ENCODE measurements at places on chromosomes 2 and 18.

DNA sequence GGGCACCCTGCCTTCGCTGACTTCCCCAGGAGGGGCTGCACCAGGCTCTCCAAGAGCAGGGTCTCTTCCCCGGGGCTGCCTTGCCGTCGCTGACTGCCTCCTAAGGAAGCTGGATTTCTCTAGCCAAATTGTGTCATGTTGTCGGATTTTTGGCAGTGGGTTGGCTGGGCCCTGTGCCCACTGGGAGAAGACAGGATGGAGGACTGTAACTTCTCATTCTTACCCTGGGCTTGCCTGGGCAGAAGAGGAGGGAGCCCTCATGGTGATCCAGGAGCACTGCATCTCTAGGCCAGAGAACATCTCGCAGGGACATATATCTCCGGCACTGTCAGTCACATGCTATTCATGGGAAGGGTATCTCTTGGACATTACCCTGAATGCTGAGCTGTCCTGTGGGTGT, 6.3 kb downstream of the MYO7B start:
- DNase-seq = no peak

GRCh38 chr2:64203858-64204632, 59.8 kb upstream of the PELI1 start:
- no peak for DNase-seq

DNA sequence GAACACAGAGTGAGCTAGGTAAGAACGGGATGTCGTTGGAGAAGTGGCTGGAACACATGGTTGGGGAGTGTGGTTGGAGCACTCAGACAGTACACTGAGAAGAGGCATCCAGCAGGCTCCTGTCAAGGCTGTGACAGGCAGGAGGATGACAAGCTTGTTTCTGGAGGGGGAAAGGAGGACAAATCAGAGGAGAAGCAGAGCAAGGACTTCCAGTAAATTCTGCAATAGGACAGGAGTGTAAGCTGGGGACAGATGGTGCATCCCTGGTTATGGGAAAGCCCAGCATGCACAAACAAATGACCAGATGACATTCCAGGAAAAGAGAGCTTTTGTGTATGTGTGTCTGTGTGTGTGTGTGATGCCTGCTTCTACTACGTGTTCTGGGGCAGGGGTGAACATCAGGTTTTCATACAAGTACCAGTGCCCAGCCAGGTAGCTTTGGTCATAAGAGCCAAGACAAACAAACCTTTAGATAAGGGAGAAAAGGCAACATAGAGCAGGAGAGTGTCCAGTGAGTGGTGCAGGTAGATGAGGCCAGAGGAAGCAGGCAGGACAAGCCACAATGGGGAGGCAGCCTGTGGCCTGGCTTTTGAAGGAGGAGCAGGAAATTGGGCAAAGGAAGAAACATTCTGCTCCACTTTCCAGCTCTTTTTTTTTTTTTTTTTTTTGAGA, 32.1 kb upstream of the MAPK4 start:
- DNase-seq = no peak

DNA sequence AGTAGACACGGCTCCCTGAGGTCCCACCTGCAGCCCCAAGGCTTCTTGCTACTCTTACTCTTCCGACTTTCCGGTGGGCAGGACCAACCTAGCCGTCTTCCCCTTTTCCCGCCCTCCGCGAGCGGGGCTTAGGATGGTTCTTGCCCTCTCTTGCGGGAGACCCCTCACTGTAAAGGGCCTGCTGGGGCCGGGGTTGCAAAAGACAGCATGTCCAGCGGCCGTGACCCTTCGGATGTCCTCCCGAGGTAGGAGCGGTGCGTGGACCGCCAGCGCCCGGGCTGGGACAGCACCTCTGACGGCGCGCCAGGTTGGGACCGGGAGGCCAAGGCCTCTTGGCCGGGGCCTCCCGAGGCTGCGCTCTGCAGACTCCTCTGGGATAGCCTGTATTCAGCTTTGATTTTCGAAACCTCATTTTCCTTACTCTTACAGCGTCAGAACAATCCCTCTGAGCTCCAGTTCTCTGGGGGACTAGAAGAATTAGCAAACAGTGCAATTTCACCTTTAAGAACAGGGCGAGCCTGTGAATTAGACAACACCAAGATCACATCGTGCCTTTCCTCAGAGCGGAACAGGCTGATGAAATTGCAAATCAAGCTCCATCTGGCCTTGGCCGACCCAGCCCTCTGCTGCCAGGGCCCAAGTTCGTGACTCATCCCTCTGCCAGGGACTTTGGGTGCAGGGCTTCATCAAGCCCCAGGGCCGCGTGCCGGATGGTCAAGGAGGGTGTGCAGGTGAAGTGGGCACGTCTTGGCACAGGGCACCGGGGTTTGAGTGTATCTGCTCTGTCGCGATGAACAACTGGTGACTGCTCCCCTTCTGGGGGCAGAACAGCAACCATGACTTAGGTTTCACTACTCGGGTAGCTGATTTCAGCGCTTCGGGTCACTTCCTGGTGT, 777 bp downstream of the MOCOS start:
- DNase-seq = no peak

GRCh38 chr2:9152975-9153642, 53.5 kb upstream of the ASAP2 start:
- DNase-seq = no peak

- no peak for DNase-seq
Measured at GRCh38 chr2:219443016-219443696, 8.5 kb downstream of the SPEG start.

DNA sequence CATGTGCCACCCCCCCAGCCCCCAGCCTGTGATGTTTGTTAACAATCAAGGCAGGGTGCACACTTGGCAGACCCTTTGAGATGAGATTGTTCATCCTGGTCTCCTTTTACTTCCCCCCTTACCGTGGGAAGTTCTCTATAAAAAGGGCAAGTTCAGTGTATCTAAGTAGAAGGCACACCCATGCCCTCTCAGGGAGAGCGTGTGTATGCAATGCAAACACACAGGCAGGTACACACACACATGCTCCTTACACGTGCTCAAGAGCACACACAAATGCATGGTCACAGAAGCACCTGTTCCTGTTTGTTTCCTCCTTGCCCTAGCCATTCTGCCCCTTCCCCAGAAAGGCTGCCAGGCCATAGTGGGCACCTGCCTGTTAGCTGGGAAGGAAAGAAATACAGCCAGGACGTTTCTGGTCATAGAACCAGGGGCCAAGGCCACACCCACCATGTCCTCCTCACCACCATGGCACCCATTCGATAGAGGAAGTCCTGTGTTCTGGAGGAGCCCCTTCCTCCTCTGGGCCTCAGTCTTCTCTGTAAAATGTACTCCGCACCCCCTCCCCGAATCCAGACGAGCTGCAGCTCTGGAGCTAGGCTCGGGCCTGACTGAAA, 3.1 kb downstream of the ATOH8 start:
- DNase-seq = no peak

DNA sequence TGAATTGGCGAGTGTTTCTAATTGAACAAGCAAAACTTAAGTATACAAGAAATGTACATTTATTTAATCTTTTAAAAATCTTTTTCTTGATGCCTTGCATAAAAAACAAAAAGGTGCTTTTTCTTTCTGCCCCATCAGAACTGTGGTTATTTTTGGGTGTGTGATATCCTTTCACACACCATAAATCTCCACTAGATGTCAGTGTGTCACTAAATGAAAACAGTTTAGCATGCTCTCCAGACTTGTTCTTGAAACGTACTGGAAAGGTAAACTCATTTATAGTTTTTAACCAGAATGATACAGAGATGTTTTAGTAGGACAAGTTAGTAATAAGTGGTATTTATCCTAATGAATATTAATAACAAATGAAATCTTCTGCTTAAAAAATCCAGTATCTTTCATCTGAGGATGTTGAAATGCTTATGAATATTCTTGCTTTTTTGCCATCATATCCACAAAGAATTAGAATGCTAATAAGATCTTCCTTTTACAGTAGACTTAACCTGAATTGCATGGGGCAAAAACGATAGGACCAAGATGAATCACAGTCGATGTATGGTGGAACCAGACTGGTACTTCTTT, 96.8 kb downstream of the UBE2E3 start:
- DNase-seq = no peak

GRCh38 chr2:74080346-74080745, 67.4 kb downstream of the BOLA3 start:
- no peak for DNase-seq

GRCh38 chr2:207594264-207594663, 30.9 kb downstream of the METTL21A start:
- no peak for DNase-seq

GRCh38 chr2:17194083-17194482, 324.2 kb downstream of the RAD51AP2 start:
- no peak for DNase-seq

GRCh38 chr2:145114726-145115125, 594.8 kb upstream of the ZEB2 start:
- no peak for DNase-seq
